ENCODE measurements at places on chromosomes 12 and 14.

DNA sequence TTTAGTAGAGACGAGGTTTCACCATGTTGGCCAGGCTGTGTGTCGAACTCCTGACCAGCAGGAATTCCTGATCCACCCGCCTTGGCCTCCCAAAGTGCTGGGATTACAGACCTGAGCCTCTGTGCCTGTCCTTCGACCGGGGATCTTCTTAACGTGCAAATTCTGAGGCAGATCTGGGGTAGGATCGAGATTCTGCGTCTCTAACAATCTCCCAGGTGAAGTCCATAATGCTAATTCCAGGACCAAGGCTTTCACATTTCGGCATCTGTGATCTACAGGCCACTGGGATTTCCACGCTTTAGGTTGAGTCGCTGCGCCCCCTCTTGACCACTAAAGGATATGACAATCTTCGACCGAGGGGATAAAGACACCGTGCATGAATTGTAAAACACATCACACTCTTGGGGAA is 24.8 kb downstream of the FOS start:
- no peak for DNase-seq

DNA sequence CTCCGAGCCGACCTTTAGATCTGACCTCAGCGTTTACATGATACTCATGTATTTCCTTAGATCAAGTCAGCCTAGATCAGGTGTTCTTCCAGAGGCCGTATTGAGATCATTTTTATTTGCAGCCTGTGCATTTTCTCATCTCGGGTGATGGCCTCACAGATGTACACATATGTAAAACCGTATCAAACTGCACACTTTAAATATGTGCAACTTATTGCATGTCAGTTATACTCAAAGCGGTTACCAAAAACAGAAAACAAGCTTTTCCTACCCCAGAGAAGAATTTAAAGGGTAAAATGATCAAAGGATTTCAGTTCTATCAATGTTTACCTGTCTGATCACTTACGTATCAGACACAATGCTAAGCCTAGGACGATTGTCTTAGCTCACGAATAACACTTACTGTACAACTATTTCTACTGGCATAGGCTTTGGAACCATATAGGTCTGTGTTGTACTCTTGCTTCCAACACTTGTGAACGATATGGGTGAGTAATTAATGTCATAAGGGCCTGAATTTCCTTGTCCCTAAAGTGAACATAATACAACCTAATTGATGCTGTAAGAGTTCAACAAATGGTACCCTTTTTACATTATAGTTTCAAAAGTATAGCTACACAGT is 628 bp upstream of the LLPH start:
- no peak for DNase-seq

- DNase-seq = no peak
These were observed 91.1 kb upstream of the FUT8 start for GRCh38 chr14:65321370-65321875.

DNA sequence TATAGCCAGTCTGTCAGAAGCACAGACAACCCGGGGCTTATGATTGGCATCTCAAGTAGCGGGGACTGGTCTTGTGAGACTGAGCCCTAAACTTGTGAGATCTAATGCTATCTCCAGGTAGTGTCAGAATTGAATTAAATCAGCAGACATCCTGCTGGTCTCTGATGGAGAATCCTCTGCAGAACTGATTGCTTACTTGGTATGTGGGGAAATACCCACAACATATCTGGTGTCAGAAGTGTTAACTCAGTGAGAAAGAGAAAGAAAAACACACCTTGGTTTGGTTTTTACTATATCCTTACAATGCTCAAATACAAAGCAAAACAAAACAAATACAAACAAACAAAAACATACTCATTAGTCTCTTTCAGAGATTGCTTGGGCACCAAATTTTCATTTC is 10.0 kb downstream of the SEL1L start:
- DNase-seq = no peak

- no peak for DNase-seq
These were observed 53.2 kb downstream of the SMOC1 start for GRCh38 chr14:69932391-69932790.
